ENCODE measurements at places on chromosomes 1 and 21.
A peak's percentile ranks its signal among the peaks of the same experiment; 100 is the strongest.

- no peak for DNase-seq
These were observed 272.1 kb downstream of the TRABD2B start for GRCh38 chr1:47725000-47725473.

GRCh38 chr1:77375990-77376389 is 94.2 kb downstream of the AK5 start:
- no peak for DNase-seq

- no peak for DNase-seq
These were observed 357.5 kb downstream of the PTPRU start for GRCh38 chr1:29593601-29594382.

DNA sequence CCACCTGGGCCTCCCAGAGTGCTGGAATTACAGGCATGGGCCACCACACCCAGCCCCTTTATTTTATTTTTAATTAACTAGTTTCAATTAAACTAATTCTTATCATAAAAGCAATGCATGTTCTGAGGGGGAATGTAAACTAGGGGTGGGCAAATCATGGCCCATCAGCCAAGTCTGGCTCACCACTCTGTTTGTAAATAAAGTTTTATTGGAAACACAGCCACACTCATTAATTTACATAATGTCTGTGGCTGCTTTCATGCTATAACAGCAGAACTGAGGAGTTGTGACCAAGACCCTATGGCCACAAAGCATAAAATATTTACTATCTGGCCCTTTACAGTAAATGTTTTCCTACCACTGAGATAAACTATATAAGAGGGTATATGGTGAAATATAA is 28.7 kb upstream of the IPO9 start:
- DNase-seq: no peak

DNA sequence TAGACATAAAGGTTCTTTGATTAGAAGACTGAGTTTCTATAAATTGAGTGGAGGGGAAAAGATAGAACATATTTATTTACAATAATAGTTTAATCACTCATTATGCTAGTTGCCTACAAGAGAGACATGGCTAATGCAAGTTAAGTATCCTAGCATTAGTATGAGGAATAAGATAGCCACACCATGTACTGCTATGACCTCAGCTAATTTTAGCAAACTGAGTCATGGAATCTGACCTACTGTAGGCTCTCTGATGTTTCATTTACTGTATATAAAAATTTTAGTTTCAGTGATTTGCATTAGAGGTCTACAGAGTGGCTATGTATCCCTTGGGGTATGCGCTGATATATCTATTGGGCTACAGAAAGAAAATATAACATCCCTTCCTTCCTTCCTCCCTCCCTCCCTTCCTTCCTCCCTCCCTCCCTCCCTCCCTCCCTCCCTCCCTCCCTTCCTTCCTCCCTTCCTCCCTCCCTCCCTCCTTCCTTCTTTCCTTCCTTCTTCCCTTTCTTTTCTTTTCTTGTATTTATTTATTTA is 5.8 kb downstream of the AGL start:
- no peak for DNase-seq

DNA sequence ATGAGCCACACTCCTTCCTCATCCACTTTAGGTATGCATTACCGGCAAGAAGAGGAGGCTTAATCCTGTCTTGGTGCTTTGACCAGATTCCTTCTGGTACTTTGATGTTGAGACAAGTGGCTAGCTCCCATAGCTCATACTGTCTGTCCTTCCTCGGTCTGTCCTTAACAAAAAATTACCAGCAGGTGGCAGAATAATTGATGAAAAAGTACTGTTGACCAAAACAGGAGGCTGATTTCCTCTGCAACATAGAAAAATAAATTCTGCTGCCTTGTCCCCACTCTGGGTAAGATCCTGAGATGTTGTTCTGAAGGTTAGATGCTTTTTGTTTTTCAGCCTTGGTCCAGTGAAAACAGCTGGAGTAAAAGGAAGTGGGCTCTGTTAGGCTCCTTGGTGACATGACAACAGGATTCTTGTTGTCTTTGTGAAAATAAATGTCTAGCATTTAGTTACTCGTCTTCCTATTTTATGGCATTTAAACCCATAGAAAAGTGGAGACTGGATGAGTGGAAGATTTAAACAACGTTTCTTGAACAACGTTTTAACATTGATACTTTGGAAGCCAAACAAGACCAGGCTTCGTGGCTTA is 11.2 kb upstream of the HJV start:
- peak; percentile 71 for DNase-seq

DNA sequence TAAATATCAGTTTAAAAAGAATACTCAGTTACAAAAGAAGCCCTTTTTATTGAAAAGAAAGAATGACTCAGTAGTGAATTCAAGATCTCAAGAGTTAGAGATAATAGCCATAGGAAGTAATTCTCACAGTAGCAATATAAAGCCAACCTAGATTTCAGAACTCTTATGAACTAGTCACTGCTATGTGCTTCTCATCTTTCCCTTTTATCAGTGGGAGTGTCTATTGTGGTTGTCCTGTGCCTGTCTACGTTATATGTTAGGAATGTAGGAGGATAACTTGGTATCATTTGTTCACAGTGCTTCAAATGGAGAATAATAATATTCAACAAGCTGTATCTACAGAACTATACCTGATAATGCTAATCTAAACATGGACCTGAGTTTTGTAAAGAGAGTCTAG is 73.1 kb upstream of the RGS21 start:
- DNase-seq: no peak

- no peak for DNase-seq
These were observed 259.0 kb downstream of the FOXD2 start for GRCh38 chr1:47696737-47697441.
